Epithelial cell of proximal tubule (primary cell): ENCODE measurements at places on chromosomes 3 and 15.
A peak's percentile ranks its signal among the peaks of the same experiment; 100 is the strongest.

DNA sequence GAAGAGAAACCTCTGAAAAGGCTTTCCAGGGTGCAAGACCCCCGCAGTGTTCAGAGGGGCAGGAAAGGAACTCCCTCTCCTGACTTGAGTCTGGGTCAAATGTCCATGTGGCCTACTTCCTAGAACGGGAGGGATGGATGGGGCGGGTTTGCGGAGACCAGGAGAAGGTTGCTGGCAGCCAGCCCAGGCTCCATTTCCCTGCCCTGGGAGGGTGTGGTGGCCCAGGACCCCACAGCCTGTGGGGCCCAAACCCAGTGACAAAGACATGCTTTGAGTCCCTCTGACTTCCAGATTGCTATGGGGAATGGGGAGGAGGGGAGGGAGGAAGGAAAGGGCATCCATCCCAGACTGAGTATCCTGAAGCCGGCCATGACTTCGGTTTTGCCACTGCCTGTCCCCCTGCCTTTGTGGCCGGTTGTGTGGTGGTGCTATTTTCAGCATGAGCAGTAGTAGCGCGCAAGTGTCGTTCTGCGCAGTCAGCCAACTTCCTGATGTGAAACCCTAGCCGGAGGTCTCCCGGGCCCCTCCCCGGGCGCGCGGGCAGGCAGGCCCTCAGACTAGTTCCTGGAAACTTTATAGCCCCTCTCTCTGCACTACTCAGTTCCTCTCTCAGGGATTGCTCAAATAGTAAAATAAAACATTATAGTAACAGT, 24.4 kb downstream of the MAGEF1 start:
- no peak for DNase-seq

- DNase-seq = no peak
These were observed 107.5 kb downstream of the CNTN6 start for GRCh38 chr3:1200371-1200770.

DNA sequence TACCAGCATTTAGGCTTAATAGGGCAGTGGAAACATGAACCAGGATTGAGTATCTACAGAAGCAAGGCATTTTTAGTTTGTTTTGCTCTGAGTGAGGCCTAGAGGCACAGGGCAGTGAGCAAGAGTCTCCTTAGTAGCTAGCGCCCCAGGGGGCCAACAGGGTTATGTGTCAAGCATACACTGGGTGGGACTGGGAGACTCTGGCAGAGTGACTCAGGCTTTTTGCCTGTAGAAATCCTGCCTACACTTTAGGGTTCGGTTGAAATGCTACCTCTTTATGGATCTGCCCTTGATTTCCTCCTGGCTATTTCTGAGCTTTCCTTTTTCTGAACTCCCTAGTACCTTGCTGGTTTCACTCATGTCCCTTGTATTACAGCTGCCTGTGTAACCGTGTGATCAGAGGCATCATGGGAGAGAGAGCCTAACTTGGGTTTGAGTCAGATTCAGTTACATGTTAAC, 72.2 kb downstream of the TOP2B start:
- peak; percentile 65 for DNase-seq

DNA sequence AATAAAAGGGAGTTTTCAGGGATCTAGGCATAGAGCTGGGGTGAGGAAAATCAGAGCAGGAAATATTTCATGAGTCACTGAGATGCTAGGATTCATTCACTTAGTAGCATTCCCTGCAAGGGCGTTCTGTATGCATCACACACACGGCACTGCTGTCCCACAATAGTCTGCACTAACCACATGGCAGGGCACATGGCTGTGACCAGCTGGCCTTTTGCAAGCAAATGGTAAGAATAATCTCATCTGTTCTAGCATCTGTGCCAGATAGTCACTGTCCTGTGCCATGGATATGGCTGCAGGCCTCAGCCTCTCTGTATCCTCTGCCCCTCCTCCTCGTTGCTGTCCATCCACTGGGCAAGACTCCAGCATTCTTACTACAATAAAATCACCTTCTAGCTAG, 37.8 kb downstream of the BOC start:
- no peak for DNase-seq

DNA sequence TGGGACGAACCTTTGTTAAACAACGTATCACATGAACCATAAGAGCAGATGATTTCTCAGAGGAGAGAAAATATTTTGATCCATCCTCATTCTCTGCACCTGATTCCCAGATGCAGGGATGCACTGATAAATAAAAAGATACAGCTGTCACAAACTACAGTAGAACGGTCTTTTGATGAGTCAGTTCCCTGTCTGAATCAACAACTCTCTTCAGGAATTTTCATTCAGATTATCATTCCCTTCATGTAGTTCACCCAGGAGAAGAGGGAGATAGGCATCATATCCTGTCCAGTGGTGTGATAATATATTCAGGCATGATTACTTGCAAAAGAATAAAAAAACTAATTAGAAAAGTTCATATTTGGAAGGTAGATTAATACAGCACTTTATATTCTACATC, 521.5 kb downstream of the PYDC2 start:
- DNase-seq = no peak
